Left ventricle myocardium superior (tissue), 1 donor: ENCODE measurements at places on chromosomes 2 and 18. TPM values are rescaled to one million over a fixed set of nuclear protein-coding genes. Genes with fewer than 3 reads are reported as not detected.

The SEPTIN10 gene
- 46.8 TPM for total RNA-seq

The MAB21L4 gene
- not detected for total RNA-seq

The NEURL3 gene
- total RNA-seq: not detected

The SPHKAP gene
- 124 TPM for total RNA-seq

The ZCCHC2 gene
- total RNA-seq: 18.0 TPM

The CNRIP1 gene
- 11.1 TPM for total RNA-seq

The ALLC gene
- not detected for total RNA-seq

The ANKRD30B gene
- not detected for total RNA-seq

The LAMA3 gene
- 3.4 TPM for total RNA-seq

The CLEC4F gene
- 0.25 TPM for total RNA-seq

The MC2R gene
- total RNA-seq: not detected

The STAT4 gene
- total RNA-seq: 0.57 TPM

The XPO1 gene
- 66.0 TPM for total RNA-seq

The CAPN14 gene
- total RNA-seq: 0.42 TPM

The DLX1 gene
- not detected for total RNA-seq

The OTOS gene
- total RNA-seq: not detected

The DCDC2C gene
- not detected for total RNA-seq

The SERPINB11 gene
- total RNA-seq: not detected

The GPR155 gene
- 16.6 TPM for total RNA-seq

The ANKRD30BL gene
- not detected for total RNA-seq

The CHRND gene
- total RNA-seq: not detected

The NCKAP1 gene
- 141 TPM for total RNA-seq

The TMEM163 gene
- total RNA-seq: 0.40 TPM

The GRB14 gene
- 27.8 TPM for total RNA-seq

The ABHD1 gene
- 2.0 TPM for total RNA-seq

The BCL11A gene
- 31.2 TPM for total RNA-seq
